CD14-positive monocyte (primary cell): ENCODE measurements at places on chromosomes 4 and X. TPM values are rescaled to one million over a fixed set of nuclear protein-coding genes. Genes with fewer than 3 reads are reported as not detected.
A peak's percentile ranks its signal among the peaks of the same experiment; 100 is the strongest.

Gene GYPE
- polyA plus RNA-seq = 0.11 and 0.49 TPM in 2 replicates

Gene USP17L21
- polyA plus RNA-seq = not detected

GRCh38 chr4:181566490-181566889, 676.7 kb upstream of the TENM3 start:
- DNase-seq = no peak

Gene UGT8
- not detected for polyA plus RNA-seq

Gene CT45A10
- polyA plus RNA-seq = not detected in 2 replicates

DNA sequence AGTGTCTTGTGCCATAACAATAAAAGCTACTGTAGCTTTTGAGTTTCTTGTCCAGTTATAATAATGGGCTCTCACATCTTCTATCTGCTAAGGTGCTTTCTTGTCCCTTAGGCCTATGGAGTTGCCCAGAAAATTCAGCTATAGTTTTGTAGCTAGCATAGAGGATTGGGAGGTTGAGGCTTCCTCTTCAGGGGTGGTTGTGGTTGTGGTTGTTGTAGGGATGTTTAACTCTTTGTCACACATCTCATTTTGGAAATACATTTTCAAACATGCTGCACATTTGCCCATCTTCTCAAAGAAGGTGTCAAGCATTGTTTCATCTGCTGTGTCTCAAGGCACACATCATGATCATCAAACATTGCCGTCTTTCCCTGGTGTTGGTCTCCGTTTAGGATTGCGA, 65.0 kb downstream of the ATXN3L start:
- no peak for DNase-seq

DNA sequence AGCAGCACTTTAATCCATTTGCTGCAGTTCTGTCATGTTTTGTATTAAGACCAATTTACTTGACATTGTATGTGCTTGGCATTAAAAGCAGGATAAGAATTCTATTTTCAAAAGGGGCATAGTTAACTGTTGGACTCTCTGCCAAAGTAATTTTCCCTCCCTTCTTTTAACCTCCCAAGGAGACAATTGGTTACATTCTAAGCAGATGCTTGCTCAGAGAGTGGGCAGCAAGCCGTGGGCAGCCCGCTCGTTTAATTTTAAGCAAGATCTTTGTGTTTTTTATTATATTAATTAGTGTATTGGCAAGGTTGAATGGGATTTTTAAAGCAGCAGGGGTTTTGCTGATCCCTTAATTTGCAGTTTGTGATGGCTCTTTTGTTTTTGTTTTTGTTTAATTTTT, 37.1 kb upstream of the KLHL8 start:
- DNase-seq = no peak

- peak; percentile 69 for DNase-seq
Measured at GRCh38 chr4:1693131-1693896, 9.2 kb upstream of the FAM53A start.

DNA sequence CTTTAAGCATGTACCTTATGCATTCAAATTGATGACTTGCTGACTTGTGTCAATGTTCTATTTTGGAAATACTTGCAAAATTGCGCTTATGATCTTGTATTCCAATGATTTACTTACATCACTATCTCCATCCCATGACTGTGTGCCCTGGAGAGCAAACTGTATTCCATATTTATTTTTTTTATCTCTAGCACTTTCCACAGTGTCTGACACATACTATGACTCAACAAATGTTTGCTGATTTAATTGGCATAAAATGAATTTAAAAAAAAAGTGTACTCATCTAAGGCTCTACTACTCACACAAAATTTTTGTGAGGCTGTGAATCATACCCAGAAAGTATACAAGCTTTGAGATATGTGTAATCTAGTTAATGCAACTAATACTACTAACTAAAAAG, 1066.8 kb upstream of the ADGRL3 start:
- DNase-seq = no peak

- DNase-seq = no peak
Measured at GRCh38 chrX:128250621-128251020, 198.4 kb upstream of the ACTRT1 start.

DNA sequence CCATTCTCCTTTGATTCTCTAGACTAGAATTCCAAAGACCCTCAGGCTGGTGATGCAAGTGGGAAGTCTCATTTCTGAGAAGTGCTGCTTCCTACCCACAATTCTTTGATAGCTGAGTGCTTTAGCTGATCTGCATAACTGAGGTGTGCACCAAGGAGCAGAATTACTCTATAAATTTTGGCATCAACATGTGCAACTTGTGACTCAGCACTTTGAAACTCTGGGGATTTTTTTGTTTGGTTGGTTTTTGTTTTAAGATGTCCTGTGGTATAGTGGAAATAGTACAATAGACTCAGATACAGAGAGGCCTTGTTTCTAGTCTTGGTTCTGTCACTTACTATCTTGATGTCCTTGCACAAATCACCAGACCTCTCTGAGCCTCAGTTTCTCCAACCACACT, 148.4 kb downstream of the AR start:
- DNase-seq = no peak

DNA sequence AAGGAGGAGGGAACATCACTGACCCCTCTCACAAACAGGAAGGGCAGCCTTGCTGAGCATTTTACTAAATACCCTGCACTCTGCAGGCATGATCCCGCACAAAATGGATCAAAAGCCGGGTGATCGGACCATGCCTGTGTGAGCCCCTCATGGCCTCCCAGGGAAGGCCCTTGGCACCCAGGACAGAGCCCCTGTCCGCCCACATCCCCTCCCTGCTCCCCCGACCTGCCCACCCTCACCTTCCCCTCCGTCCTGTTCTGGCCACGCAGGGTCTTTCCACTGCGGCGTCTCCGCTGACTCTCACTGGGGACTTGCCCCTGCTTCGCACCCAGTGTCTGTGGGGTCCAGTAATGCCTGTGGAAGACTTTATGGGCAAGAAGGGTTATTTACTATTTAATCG, 105.0 kb downstream of the HMX1 start:
- no peak for DNase-seq

DNA sequence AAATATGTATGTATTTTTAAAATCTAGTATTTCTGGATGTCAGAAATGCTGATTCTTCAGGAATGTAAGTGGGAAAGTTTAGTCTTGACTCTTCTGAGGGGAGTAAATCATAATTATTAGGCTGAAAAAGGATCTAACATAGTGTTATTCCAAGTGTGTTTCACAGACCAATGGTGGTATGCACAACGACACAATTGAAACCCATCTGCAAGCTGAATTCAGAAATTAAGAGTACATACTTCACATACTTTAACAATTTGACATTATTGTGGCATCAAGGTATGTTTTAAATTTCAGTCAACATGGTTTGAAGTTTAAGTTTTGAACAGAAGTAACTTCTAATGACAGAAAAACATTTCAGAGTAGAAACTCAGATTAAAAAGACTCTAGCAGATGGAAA, 236.7 kb downstream of the SLC7A11 start:
- DNase-seq = no peak

- peak; percentile 49 for DNase-seq
Measured at GRCh38 chr4:74016068-74016467, 17.6 kb upstream of the CXCL5 start.
